Activated CD8-positive, alpha-beta memory T cell treated with anti-CD3 and anti-CD28 coated beads for 48 hours (primary cell): ENCODE measurements at places on chromosomes 4 and X.

DNA sequence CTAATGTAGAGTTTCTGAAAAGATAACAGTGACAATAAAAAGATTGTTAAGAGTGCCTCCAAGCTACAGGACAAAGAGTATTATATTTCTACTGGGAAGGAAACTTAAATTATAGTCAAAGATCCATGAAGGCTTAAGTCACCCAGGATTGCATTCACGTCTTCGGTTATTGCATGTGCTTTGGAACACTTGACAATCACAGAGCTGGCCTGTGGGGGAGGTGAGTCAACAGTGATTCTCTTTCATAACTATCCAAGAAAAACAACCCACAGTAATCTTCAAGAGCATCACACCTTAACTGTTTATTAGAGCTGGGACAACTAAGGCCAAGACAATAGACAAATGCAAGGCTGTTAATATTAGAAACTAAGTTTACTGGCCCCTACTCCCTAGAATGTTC, 40.3 kb downstream of the PDGFC start:
- DNase-seq, result no peak

GRCh38 chrX:74277846-74278245, 26.1 kb upstream of the ZCCHC13 start:
- no peak for DNase-seq

- DNase-seq, result no peak
Observed at GRCh38 chrX:107686792-107687191, 58.5 kb downstream of the PRPS1 start.

DNA sequence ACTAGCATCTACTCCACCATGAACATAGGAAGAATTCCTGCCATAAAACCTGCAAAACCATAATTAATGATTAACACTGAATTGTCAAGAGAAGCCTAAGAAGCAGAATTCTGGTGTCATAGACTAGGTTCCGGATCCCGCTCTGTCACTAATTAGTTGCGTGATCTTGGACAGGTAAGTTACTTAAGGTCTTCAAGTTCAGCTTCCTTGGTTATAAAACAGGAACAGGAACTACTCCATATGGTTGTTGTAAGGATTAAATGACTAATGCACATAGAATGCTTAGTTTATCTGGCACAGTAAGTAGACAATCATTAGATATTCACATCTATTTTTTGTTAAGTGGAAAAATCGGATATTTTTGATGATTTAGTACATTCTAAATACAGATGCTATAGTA, 14.3 kb downstream of the G3BP2 start:
- no peak for DNase-seq

DNA sequence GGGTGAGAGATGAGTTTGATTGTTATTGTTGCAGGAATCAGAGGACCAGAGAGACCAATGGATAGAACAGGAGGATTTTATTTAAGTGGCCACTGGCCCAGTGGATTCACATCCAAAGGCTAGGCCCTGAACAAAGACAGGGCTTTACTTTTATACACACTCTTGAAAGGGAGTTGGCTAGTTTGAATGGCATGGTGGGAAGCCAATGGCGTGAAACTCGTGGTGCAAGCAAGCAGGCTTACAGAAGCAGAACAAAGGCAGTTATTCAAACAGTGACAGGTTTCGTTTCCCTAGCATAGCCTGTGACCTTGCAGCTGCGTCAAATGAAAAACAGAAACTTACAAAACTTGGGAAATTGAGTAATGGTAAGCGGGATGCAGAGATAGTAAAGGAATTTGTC, 110.2 kb upstream of the PRDX4 start:
- no peak for DNase-seq

DNA sequence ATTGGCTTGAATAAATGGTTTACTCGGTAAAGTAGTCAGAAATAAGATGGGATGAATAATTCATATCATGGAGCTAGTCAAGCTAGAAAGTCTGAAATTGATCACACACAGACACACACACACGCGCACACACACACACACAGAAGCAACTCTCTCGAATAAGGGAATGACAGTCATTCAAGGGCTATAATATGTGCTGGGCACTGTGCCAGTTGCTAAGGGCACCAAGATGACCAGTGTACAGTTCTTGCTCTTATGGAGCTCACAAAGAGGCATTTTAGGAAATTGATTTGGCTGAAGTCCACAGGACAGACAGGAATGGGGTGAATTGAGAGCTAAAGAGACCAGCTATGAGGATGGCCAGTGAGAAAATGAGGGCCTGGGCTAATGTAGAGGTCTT, 34.2 kb upstream of the SH3D19 start:
- DNase-seq, result no peak

DNA sequence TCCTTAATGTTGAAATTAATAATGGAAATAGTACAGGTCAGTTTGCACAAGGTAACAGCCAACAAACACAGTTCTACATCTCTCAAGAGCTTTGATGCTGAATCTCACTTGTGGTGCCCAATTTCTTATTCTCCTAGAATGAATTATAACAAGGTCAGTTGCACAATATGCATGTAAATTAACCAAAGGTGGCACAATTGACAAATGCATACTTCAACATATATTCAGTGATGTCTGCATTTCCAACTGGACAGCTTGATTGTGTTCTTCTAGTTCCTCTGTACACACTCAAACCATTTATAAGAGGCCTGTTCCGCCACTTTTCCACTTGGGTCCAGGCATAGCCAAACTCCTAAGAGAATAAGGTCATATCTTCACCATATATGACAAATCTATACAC, 210.3 kb upstream of the EPHA5 start:
- no peak for DNase-seq

DNA sequence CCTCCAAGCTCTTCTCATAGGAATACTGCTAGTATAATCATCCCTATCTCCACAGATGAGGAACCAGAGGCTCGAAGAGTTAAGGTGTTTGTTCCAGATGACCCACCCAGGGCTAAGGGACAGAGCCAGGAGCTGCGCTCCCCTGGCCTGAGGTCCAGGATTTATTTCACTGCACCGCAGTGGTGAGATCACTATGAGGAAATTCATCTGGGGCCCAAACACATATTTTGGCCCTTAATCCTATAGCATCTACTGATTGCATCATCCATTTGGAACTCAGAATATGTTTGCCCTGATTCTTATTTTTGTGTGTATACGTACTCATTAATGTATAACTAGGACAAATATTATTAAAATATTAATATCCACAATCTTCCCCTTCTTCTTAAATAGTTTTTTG, 100.1 kb upstream of the RBPJ start:
- DNase-seq, result no peak

DNA sequence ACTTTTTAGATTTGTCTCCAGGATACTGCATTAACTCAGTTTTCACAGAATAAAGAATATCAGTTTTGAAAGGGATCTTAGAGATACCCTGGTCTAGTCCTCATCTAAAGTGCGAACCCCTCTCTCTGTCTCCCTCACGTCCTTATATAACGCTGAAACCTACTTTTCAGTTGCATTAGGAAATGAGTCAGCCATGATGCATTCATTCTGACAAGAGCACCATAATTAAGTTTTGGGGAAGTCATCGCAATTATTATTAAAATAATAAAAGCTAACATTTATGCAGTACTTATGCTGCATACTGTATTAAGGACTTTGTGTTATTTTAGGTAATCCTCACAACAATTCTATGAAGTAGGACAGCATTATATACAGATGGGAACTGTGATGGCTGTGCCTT, 116.1 kb downstream of the REELD1 start:
- DNase-seq, result no peak

GRCh38 chr4:134668237-134668636, 466.6 kb upstream of the PABPC4L start:
- no peak for DNase-seq

GRCh38 chr4:98642991-98643426, 15.4 kb downstream of the TSPAN5 start:
- DNase-seq, result no peak
